Esophagus squamous epithelium (tissue), 5 donors: ENCODE measurements at places on chromosomes 4 and X.

DNA sequence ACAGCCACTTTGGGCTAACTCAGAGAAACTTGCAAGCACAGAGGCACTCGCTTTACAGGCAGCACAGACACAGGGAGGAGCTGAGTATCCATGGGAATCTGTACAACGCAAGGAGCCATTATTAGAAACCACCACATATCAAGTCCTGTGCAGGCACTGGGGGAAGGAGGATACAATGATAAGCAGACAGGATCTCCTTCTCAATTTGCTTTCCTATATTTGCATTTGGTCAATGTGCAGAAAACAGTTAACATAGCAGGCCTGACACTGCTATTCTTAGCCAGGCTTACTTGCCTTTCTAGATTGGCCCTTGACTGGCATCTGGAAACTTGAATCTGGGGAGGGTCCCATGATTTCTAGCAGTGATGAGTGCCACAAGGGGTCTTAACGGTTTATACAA is 65.8 kb downstream of the TEC start:
- H3K27ac ChIP-seq = no peak overlapping the region
- DNase-seq = no peak
- H3K4me3 ChIP-seq = no peak overlapping the region
- no peaks in the 10 kb centered on the region for H3K36me3 ChIP-seq

DNA sequence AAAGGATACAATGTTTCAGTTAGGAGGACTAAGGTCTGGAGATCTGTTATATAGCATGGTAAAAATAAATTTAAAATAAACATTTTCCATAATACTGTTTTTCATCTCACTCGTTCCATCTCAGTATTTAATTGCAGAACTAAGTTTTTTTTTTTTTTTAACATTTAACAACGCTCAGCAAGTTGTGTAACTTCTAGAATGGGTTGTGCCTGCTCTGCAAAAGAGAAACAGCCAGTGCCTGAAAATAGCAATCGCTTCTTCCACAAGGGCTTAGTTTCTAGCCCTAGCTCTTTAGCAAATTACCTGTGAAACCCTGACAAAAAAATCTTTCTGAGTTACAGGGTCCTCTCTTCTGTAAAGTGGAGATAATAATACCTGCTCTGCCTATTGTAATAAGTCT is 41.9 kb downstream of the CNGA1 start:
- no peaks in the 10 kb centered on the region for H3K4me1 ChIP-seq
- DNase-seq = no peak
- H3K27me3 ChIP-seq = no peaks in the 10 kb centered on the region
- H3K36me3 ChIP-seq = no peaks in the 10 kb centered on the region
- H3K4me3 ChIP-seq = no peak overlapping the region

DNA sequence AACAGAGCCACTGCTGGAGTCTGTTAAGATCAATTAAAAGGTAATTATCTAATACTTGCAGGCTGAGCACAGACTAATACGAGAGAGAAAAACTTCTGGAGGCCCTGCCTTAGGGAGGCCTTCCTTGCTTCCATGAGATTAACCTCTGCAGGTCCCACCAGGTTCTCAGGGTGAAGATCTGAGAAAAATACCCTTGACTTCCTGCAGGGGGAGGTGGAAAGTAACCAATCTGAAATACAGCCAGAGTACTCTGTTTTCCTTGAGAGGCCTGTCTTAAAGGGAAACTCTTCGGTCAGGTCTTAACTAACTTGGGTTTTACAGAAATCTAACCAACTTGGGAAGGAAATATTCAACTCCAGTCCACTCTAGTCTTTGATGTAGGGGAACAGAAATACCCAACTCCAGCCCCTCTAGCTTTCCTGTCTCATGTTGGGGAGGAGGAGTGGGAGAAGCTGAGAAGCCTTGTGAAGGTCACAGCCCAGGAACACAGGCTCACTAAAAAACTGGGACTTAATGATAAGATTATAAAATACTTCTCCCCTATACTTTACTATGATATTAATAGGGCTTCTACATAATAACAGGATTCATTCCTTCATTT is 77.1 kb downstream of the TBCK start:
- no peaks in the 10 kb centered on the region for H3K27me3 ChIP-seq
- no peaks in the 10 kb centered on the region for H3K36me3 ChIP-seq
- no peak overlapping the region for H3K27ac ChIP-seq
- H3K4me3 ChIP-seq = no peak overlapping the region

GRCh38 chr4:102825261-102826091 is 1.9 kb downstream of the UBE2D3 start:
- peak overlapping the region; percentile 93 for H3K4me3 ChIP-seq
- DNase-seq = no peak
- H3K27ac ChIP-seq = peak overlapping the region; percentile 100
- no peaks in the 10 kb centered on the region for H3K27me3 ChIP-seq
- no peaks in the 10 kb centered on the region for H3K36me3 ChIP-seq

DNA sequence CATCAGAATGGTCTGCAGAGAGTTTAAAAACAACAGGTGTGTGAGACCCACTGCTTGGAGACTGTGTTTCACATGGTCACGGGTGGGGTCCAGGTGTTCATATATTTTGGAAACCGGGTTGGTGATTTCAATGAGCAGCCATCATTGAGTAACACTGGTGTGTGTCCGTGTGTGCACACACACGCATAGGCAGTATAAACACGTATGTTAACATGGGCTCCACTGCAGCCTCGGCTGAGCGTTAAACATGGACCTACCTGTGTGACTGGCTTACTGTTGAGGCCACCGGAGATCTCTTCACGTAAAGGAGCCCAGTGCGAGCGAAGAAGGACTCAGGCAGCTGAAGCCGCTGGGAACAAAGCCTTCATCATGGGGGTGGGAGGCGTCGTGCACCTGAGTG is 56.9 kb upstream of the TLR3 start:
- DNase-seq = no peak
- no peak overlapping the region for H3K4me3 ChIP-seq
- no peaks in the 10 kb centered on the region for H3K27me3 ChIP-seq
- no peak overlapping the region for H3K27ac ChIP-seq
- no peaks in the 10 kb centered on the region for H3K36me3 ChIP-seq

DNA sequence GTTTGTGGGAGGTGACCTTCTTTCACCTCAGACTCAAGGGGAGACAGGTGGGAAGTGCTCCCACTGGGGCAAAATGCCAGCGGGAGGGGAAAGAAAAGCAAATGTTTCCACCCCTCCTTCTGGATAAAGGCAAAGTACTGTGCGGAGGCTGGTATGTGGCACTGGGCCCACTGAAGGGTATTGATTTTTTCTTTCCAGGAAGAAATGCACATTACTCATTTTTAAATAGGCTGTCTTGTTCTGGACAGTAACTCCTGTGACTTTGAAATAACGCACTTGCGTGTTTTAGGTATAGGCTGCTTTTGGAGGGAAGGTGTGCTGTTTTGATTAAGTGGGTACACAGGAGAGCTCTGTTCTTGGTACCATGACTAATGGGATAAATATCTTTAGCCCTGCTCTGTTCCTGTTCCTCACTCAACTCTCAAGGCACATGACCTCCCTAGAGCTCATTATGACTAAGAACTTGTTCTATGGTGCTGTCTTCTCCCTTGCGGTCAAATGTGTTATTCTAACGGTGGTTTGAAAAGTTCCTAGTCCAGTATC is 40.7 kb upstream of the MBTPS2 start:
- H3K27me3 ChIP-seq = no peaks in the 10 kb centered on the region
- no peak overlapping the region for H3K4me3 ChIP-seq
- H3K4me1 ChIP-seq = no peaks in the 10 kb centered on the region
- no peak overlapping the region for H3K27ac ChIP-seq
- DNase-seq = no peak
- H3K36me3 ChIP-seq = no peaks in the 10 kb centered on the region

- H3K27ac ChIP-seq = no peak overlapping the region
- DNase-seq = no peak
- no peak overlapping the region for H3K4me3 ChIP-seq
- H3K36me3 ChIP-seq = no peaks in the 10 kb centered on the region
- no peaks in the 10 kb centered on the region for H3K27me3 ChIP-seq
These were observed 4.0 kb downstream of the TRPC5 start for GRCh38 chrX:112078606-112079005.

DNA sequence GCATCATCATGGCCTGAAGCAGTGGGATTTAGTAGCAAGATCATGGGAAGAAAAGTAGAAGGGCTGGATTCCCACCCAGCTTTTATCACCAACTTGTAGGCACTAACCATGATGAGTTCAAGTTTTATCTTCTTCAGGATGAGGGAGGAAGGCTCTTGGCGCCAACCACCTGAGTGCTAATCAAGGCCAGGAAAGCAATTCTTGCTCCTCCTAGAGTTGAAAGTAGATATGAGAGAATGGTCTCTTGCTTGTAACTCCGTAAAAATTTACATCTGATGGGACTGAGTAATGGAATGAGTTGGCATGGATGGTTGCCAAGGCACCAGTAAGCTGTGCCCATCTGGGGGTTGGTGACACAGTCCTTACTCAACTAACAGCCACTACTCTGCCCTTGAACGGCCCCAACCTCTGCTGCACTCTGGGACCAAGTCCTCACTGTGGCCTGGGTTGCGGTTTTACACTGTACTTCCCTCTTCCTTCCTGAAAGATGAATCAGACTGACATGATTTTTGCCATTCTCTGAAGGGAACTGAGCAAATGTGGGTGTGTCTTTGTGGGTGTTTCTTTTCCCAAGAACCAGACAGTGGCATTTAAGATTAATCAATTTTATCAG is 39.4 kb upstream of the NDP start:
- no peaks in the 10 kb centered on the region for H3K27me3 ChIP-seq
- H3K4me1 ChIP-seq = no peaks in the 10 kb centered on the region
- H3K27ac ChIP-seq = no peak overlapping the region

DNA sequence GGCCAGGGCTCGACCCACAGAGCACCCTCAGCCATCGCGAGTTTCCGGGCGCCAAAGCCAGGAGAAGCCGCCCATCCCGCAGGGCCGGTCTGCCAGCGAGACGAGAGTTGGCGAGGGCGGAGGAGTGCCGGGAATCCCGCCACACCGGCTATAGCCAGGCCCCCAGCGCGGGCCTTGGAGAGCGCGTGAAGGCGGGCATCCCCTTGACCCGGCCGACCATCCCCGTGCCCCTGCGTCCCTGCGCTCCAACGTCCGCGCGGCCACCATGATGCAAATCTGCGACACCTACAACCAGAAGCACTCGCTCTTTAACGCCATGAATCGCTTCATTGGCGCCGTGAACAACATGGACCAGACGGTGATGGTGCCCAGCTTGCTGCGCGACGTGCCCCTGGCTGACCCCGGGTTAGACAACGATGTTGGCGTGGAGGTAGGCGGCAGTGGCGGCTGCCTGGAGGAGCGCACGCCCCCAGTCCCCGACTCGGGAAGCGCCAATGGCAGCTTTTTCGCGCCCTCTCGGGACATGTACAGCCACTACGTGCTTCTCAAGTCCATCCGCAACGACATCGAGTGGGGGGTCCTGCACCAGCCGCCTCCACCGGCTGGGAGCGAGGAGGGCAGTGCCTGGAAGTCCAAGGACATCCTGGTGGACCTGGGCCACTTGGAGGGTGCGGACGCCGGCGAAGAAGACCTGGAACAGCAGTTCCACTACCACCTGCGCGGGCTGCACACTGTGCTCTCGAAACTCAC is 3.6 kb downstream of the MID1IP1 start:
- peak overlapping the region; percentile 94 for H3K27ac ChIP-seq
- H3K36me3 ChIP-seq = no peaks in the 10 kb centered on the region
- no peaks in the 10 kb centered on the region for H3K4me1 ChIP-seq
- H3K4me3 ChIP-seq = peak overlapping the region; percentile 62
- no peaks in the 10 kb centered on the region for H3K27me3 ChIP-seq

DNA sequence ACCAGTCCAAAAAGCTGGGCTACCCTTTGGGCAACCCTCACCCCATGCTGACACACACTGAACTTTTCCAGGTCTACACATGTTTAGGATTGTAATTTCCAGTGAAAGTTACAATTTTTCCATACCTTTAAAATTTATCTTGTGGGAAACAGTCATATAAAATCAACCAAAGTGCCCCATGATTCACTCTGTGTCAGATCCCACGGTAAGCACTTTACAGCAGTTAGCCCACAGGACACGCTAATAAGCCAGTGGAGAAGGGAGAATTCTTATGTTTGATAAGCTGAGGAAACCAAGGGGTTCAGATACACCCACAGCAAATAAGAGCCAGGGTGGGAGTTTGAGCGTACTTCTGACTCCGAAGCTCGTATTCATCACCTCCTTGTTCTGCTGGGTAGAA is 72.4 kb upstream of the TBL1X start:
- no peaks in the 10 kb centered on the region for H3K36me3 ChIP-seq
- H3K4me3 ChIP-seq = no peak overlapping the region
- DNase-seq = no peak
- H3K27ac ChIP-seq = no peak overlapping the region
- no peaks in the 10 kb centered on the region for H3K27me3 ChIP-seq

- H3K4me3 ChIP-seq = no peak overlapping the region
- H3K4me1 ChIP-seq = no peaks in the 10 kb centered on the region
- no peaks in the 10 kb centered on the region for H3K27me3 ChIP-seq
- no peak for DNase-seq
- H3K36me3 ChIP-seq = no peaks in the 10 kb centered on the region
- H3K27ac ChIP-seq = no peak overlapping the region
These were observed 208.4 kb downstream of the GASK1B start for GRCh38 chr4:157964463-157964862.

GRCh38 chr4:39621582-39621981 is 17.1 kb downstream of the SMIM14 start:
- no peak overlapping the region for H3K27ac ChIP-seq
- H3K4me3 ChIP-seq = no peak overlapping the region

DNA sequence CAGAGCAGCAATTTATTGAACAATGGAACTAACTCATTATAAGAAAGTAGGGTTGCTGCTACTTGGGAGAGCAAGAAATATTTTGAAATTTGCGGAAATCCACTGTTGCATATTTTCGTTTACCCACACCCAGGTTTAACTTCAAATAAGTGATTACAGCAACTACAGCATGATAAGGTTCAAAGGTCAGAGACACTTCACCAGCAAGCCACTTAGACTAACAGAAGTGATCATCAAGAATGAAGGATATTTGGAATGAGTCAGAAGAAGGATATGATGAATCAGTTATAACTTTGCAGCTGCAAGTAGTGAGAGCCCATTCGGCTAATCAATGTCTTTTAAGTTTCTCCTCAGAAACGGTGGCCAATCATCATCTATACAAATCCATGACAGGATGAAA is 199.3 kb downstream of the TMA16 start:
- DNase-seq = no peak
- no peak overlapping the region for H3K4me3 ChIP-seq
- H3K4me1 ChIP-seq = no peaks in the 10 kb centered on the region
- no peaks in the 10 kb centered on the region for H3K27me3 ChIP-seq
- no peaks in the 10 kb centered on the region for H3K36me3 ChIP-seq

- DNase-seq = no peak
- H3K36me3 ChIP-seq = peaks cover 64% of the 10 kb centered on the region
- no peaks in the 10 kb centered on the region for H3K27me3 ChIP-seq
- no peak overlapping the region for H3K4me3 ChIP-seq
- no peaks in the 10 kb centered on the region for H3K4me1 ChIP-seq
These were observed 47.9 kb downstream of the MTM1 start for GRCh38 chrX:150616179-150616862.

GRCh38 chr4:86670756-86671155 is 76.6 kb downstream of the PTPN13 start:
- DNase-seq = no peak
- no peaks in the 10 kb centered on the region for H3K27me3 ChIP-seq
- no peak overlapping the region for H3K4me3 ChIP-seq
- peak overlapping the region; percentile 25 for H3K27ac ChIP-seq
